ENCODE measurements at places on chromosomes 7 and 10. TPM values are rescaled to one million over a fixed set of nuclear protein-coding genes. Genes with fewer than 3 reads are reported as not detected.

OR13A1 gene
- total RNA-seq, result not detected

PRSS37 gene
- not detected for total RNA-seq

SFRP4 gene
- not detected for total RNA-seq

SFTPA1 gene
- total RNA-seq, result not detected

SYT15B gene
- 0.32 TPM for total RNA-seq

SLC26A5 gene
- not detected for total RNA-seq

- no peak for DNase-seq
Measured at GRCh38 chr7:35802649-35803048, 1.8 kb downstream of the SEPTIN7 start.

DNA sequence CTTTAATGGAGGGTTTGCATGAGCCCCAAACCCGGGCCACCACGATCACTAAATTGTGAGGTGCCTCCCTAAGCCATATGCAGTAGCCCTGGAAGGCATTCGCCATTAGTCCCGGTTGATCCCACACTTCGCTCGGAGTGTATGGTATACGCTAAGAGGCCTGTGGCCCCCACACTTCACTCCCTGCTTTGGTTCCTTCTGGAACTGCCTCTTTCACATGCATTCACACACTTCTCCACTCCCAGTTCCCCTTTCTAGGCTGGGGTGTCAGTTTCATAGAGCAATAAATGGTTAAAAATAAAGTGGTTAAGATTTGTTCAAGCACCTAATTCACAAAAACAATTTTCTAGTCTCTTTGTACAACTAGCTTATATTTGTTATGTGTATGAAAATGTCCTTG lies 212.1 kb upstream of the KCND2 start:
- no peak for DNase-seq

GRCh38 chr10:30509508-30509907 lies 75.5 kb downstream of the MAP3K8 start:
- DNase-seq, result no peak

DNA sequence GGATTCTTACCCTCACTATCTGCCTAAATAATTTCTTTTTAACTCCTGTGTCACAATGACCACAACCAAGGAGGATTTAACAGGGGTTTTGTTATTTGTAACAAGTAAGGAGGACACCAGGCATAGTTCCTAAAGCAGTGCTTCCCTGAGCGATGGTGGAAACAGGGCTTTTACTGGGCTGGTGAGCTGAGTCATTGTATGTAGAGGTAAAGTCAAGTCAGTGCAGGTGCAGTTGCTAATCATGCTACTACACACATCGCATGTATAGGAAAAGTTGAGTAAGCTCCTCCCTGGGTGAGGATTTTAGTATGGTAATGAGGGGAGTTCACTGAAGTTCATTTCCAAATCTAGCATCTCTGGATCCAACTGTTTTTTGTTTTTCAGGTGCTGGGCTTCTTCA lies 22.9 kb upstream of the ABCA13 start:
- DNase-seq, result no peak

- DNase-seq, result no peak
Measured at GRCh38 chr10:93576888-93577287, 10.4 kb downstream of the FFAR4 start.
